ENCODE measurements at places on chromosomes 6 and 20.

DNA sequence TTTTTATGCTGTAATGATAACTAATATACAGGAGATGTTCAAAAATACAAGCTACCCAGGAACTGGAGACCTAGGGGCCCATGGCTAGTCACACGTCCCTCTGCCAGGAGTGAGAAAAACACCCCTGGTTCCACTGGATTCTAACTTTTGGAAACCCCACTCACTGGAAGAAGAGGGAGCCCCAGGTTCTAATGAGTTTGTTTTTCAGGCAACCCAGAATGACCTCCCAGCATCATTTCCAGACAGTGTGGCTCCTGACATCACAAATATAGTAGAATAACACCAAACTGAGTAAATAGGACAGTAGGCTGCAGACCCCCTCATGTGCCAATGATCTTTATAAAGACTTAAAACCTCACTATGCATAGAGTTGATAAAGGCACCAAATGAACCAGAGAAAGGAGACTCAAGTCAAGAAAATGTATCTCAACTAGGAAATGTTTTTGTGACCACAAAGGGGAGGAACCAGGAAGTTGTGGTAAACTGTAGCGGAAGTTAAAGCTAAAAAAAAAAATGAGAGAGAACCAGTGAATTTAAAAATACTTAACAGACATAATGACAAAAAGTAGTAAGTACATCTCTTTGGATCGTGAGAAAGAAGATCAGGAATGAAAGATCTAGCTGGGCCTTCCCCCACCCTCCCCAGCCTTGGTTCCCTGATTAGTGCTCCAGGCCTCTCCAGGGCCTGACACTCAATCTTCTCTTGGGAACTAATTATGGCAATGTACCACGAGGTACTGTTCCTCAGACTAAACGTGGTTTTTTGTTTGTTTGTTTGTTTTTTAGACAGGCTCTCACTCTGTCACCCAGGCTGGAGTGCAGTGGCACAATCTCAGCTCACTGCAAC, 19.8 kb downstream of the HLA-E start:
- DNase-seq, result no peak

GRCh38 chr6:156313037-156313436, 464.1 kb upstream of the ARID1B start:
- no peak for DNase-seq

- no peak for DNase-seq
Observed at GRCh38 chr20:55626716-55627115, 378.6 kb downstream of the CBLN4 start.

DNA sequence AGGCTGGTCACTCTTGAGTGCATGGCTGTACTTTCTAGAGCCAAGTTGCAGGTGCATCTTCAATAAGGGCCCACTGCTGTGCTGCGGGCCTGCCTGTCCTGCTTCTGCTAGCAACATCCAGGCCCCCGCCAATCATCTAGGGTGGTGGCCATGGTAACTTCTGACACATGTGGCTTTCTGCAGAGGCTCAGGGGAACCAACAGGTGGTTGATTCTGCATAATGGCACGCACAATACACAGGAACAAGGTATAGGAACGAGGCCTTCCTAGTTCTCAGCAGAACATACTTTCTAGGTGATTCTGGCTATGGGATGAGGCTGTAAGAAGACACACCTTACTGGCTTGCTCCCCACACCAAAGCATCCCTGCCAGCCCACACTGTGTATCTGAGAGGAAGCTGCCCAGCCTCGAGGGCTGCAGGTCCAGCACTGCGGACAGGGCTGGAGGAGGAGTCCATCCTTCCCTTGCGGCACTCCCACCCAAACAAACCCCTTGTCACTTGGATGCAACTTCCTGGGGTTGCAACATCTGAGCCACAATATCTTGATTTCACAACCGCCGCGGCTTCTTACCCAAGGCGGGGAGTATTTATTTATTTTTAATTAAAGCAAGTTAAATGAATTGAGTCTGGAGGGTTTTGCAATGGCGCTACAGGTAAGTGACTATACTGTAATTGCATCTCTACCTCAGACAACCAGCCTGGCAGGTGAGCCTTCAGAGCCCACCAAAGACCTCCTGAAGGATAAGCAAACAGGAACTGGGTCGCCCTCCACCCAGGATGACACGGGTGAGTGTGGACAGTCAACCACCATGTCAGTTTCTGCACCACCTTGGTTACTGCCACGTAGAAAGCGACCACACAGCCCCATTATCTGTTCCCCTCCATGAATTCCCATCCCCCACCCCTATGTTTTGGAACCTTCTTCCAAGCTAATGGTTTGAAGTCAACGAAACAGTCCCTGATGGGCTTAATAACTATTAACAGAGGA, 49.6 kb downstream of the SULF2 start:
- no peak for DNase-seq

GRCh38 chr20:57422254-57422653, 31.1 kb downstream of the RBM38 start:
- no peak for DNase-seq

GRCh38 chr6:18752278-18753068, 365.3 kb downstream of the RNF144B start:
- no peak for DNase-seq

GRCh38 chr6:16168121-16168520, 39.2 kb downstream of the MYLIP start:
- no peak for DNase-seq

- DNase-seq, result no peak
Observed at GRCh38 chr6:52498538-52499017, 78.3 kb downstream of the TRAM2 start.

- DNase-seq, result no peak
Observed at GRCh38 chr6:142441716-142442115, 139.9 kb downstream of the ADGRG6 start.
